ENCODE measurements at places on chromosomes 1 and 21. TPM values are rescaled to one million over a fixed set of nuclear protein-coding genes. Genes with fewer than 3 reads are reported as not detected.

ANKRD35 gene
- polyA plus RNA-seq: 3.6 TPM

SPRR1B gene
- polyA plus RNA-seq: not detected

COL11A1 gene
- 0.11 TPM for polyA plus RNA-seq

VPS13D gene
- 40.7 TPM for polyA plus RNA-seq

CDA gene
- polyA plus RNA-seq: 29.8 TPM

LHX8 gene
- polyA plus RNA-seq: not detected

SPRR2A gene
- 0.14 TPM for polyA plus RNA-seq

MYOC gene
- polyA plus RNA-seq: 8.1 TPM

JAM2 gene
- polyA plus RNA-seq: 11.6 TPM

S100A7 gene
- polyA plus RNA-seq: not detected

C1QC gene
- 46.8 TPM for polyA plus RNA-seq

CTTNBP2NL gene
- polyA plus RNA-seq: 8.5 TPM

SLC22A15 gene
- polyA plus RNA-seq: 1.6 TPM

LCE1D gene
- polyA plus RNA-seq: not detected

FCRLA gene
- 0.21 TPM for polyA plus RNA-seq

LIPI gene
- not detected for polyA plus RNA-seq

NBPF6 gene
- polyA plus RNA-seq: not detected

EFNA1 gene
- polyA plus RNA-seq: 56.9 TPM

TDRD5 gene
- 0.31 TPM for polyA plus RNA-seq

RCAN1 gene
- polyA plus RNA-seq: 10.3 TPM

INKA2 gene
- polyA plus RNA-seq: 4.3 TPM

MAN1C1 gene
- polyA plus RNA-seq: 12.4 TPM

RXFP4 gene
- not detected for polyA plus RNA-seq

GBP7 gene
- polyA plus RNA-seq: not detected

GJA5 gene
- polyA plus RNA-seq: 16.1 TPM

HSD3B1 gene
- not detected for polyA plus RNA-seq

IFNAR2 gene
- polyA plus RNA-seq: 5.3 TPM

FMN2 gene
- 3.0 TPM for polyA plus RNA-seq

TMEM125 gene
- polyA plus RNA-seq: 2.5 TPM

SLC39A1 gene
- polyA plus RNA-seq: 44.4 TPM

TEDDM1 gene
- polyA plus RNA-seq: not detected

OR2L8 gene
- polyA plus RNA-seq: not detected

SIM2 gene
- polyA plus RNA-seq: 0.01 TPM

LDLRAD1 gene
- not detected for polyA plus RNA-seq

BMP8B gene
- 3.1 TPM for polyA plus RNA-seq

TRIM67 gene
- polyA plus RNA-seq: 0.02 TPM

TLR5 gene
- polyA plus RNA-seq: 4.2 TPM

GBP5 gene
- 0.71 TPM for polyA plus RNA-seq

MNDA gene
- polyA plus RNA-seq: 22.5 TPM

TRAF3IP3 gene
- polyA plus RNA-seq: 6.3 TPM

RAVER2 gene
- 3.9 TPM for polyA plus RNA-seq

ZNF697 gene
- polyA plus RNA-seq: 1.6 TPM

TNFAIP8L2 gene
- polyA plus RNA-seq: 20.4 TPM

CD1B gene
- polyA plus RNA-seq: not detected

RAP1A gene
- polyA plus RNA-seq: 128 TPM

S100A1 gene
- polyA plus RNA-seq: 31.7 TPM

CFAP45 gene
- polyA plus RNA-seq: 1.1 TPM

FAM163A gene
- polyA plus RNA-seq: 0.06 TPM

C1orf115 gene
- polyA plus RNA-seq: 33.2 TPM

ERO1B gene
- 2.6 TPM for polyA plus RNA-seq

NBPF4 gene
- not detected for polyA plus RNA-seq

NAV1 gene
- 26.8 TPM for polyA plus RNA-seq

CLDN17 gene
- not detected for polyA plus RNA-seq

SLC1A7 gene
- 0.90 TPM for polyA plus RNA-seq
